Posterior cingulate gyrus (tissue), 11 donors: ENCODE measurements at places on chromosomes 1 and 21.

GRCh38 chr1:29338908-29339575, 102.7 kb downstream of the PTPRU start:
- DNase-seq = peak; percentile 27

GRCh38 chr1:29912425-29912824, 676.1 kb downstream of the PTPRU start:
- DNase-seq = no peak

GRCh38 chr1:3803905-3804626, 7.8 kb upstream of the LRRC47 start:
- DNase-seq = no peak

DNA sequence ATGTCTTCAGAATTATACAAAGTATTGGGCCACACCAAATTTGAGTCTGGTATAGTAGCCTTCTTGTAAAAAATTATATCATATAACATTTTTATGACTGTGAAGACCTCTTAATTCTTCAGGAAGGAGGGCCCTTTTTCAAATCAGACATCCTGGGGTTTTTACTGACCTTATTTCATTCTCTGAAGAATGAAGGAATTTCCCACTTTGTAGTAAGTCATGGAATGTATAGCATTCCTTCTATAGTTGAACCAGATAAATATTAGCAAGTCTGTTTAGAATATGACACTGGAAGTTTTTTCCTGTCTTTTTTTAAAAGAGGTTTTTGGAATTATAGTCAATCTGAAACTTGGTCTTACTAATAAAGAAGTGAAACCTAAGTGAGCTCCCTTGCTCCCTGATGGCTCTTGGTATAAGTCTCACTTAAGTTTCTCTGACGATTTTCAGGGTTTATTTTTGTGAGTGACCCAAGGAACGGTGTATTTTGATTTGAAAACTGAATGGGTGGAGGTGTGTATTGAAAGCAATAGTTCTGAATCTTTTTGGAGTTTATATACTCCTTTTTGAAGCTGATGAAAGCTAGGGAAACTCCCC, 23.7 kb downstream of the SNX27 start:
- no peak for DNase-seq
